Activated CD8-positive, alpha-beta memory T cell treated with anti-CD3 and anti-CD28 coated beads for 1 hour (primary cell): ENCODE measurements at places on chromosomes 12 and 14.

DNA sequence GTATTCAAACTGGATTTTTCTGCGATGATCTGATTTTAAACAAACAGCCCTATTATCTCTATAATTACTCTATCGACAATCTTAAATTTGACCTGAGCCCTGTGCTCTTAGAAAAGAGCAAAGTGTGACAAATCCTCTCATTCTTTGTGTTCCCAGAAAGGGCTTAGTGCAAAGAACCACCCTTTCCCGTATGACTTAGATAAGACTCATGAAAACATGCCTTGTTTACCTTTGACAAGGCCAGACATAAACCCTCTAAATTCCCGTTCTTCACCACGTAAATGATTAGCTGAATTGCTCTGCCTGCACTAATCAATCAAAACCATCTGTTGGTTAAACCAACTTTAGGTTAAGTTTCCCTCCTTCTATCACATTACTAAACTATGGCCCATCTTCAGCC is 285.7 kb upstream of the SEL1L start:
- DNase-seq: no peak

DNA sequence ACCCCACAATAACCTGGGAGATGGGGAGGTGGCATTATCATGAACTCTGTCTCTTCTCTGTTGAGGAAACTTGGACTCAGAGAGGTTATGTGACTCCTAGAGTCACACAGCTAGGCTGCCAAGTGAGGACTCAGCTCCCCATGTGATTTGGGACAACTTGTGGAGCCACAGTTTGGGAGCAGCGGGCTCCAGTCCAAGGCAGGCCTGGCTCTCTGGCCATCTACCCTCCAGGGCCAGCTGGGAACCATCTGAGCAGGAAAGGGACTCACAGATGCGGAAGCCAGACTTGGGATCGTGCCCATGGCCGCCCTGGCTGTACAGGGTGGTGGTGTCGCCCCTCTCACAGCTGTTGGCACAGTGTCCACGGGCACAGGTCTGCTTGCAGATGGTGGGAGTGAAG is 59.1 kb downstream of the ISCA2 start:
- DNase-seq: no peak

- DNase-seq: no peak
These were observed 64.0 kb downstream of the BCAT1 start for GRCh38 chr12:24884911-24885310.

GRCh38 chr12:12534166-12534866 is 28.3 kb downstream of the DUSP16 start:
- DNase-seq: no peak

- DNase-seq: no peak
These were observed 144.1 kb upstream of the PELI2 start for GRCh38 chr14:55973911-55974630.

GRCh38 chr12:29907461-29907860 is 123.7 kb upstream of the TMTC1 start:
- DNase-seq: no peak

- no peak for DNase-seq
These were observed 312 bp downstream of the CDCA3 start for GRCh38 chr12:6850796-6851152.

DNA sequence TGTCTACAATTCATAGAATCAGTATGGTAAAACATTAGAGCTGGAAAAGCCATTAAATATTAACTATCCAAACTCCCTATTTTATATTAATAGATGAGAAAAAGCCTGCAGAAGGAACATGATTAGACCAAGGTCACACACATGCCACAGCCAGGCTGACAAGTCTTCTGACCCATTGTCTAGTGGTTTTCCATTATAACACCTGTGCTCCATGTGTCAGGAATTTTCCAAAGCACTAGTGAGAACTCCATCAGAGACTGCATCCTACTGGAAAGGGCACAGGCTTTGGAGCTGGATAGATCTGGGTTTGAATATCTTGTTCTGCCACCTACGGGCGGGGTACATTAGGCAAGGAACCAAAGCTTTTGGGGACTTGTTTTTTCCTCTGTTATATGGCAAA is 325.5 kb downstream of the RAD51B start:
- DNase-seq: no peak

DNA sequence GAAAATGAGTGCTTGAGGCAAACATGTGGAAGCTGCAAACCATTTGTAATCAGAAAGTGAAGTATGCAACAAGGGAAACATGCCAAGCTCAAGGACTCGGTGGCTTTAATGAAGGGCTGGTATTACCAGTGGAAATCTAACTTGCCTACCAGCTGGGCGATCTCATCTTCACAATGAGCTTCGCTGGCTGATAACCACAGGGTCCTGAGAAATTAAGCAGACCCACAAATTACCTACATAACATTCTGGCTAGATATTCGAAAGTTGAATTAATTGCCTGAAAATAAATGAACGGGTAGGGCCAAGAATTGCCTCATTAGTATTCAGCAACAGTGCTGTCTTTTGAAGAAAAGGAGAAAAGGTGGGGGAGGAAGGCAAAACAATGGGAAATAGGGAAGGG is 439.4 kb downstream of the PDZRN4 start:
- no peak for DNase-seq

DNA sequence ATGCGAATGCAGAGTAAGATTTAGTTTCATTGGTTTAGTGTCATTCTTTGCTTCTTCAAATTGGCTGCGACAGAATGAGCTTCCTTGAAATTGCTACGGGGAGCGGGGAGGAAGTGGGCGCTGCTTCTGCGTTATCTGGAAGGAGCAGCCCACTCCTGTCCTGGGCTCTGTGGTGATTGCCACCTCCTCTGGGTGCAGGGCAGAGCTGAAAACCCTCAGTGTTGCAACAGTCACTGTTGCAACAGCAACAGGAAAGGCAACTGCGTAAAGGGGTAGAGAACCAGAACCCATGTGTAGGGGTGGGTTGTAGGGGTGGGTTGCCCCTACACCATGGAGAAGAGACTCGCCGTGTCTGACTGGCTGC is 57.7 kb downstream of the MAX start:
- no peak for DNase-seq

DNA sequence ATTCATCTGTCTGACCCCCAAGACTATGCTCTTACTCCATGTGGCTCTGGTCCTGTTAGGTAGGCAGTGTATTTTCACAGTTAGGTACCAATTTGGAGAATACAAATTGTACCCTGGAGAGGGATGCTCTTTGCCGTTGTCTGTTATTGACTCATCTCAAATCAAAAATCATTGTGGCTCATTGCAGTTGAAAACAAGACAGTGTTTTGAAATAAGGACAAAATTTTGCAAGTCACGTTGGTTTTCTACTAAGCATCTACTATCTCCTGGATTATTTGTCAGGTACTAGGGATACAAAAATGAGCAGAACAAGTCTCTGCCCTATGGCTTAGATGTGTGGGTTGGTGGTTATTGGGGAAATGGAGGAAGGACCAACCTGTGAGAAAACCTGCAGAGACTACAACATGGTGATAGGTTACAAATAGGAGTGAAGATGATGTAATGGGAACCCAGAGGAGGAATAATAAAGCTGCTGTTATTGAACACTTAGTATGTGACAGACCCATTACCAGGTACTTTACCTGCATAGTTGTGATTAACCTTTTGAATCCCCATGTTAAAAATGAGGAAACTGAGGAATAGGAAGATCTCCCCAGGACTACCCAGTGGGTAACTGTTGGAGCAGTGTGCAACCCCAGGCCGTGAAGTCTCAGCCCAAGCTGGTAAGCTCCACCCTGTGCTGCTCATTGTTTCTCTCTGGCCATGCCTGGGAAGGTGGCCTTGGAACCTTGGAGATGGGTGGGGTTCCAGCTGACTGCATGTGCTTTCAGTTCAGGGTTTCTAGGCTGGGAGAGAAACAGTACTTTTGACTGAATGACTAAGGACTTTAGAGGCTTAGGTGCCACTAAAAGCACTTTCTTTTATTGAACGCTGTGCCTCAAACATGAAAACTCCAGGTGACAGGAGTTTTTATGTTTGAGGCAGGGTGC is 72.9 kb upstream of the SRSF5 start:
- DNase-seq: no peak

- no peak for DNase-seq
These were observed 21.5 kb upstream of the SOCS2 start for GRCh38 chr12:93550748-93551611.
